SHP77 (cell line): ENCODE measurements at places on chromosomes 2 and 18.

GRCh38 chr18:6878556-6879297, 149.2 kb downstream of the ARHGAP28 start:
- DNase-seq = no peak

GRCh38 chr2:111202266-111203040, 81.7 kb downstream of the BCL2L11 start:
- DNase-seq = no peak

GRCh38 chr2:143452817-143453451, 323.7 kb downstream of the ARHGAP15 start:
- DNase-seq = no peak

DNA sequence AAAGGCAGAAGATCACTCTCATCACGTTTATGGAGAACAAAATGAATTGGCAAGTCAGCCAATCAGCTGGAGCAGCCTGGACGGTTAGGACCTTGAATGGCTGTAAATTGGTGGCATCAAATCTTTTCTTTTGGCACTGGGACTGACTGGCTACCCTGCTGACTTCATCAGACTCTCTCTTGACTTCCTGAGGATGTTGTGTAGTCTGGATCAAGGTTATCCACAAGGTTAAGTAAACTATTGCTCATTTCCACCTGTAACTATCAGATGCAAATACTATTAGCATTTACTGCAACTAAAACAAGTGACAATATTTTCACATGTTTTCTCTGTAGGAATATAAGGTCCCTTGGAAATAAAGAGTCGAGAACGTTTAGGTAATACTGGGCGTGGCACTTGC, 134.3 kb upstream of the RASGRP3 start:
- no peak for DNase-seq

DNA sequence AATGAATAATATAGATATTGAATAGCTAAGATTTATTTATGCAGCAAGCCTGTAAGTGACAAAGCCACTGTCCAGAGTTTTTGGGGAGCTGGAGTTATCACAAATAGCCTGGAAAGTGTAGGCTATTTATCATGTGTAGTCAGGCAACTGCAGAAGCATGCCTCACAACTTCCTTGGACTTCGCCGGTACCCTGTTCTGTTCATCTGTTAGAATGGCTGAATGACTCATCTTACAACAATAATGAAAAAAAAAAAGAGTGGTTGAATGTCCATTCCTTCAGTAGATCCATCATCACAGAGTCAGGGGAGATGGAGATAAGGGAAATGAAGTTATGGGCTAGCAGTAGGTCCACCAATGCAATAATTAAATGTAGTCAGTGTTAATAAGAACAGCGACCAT, 24.0 kb upstream of the ATP5MC3 start:
- no peak for DNase-seq

- DNase-seq = no peak
Observed at GRCh38 chr2:119231975-119232665, 8.5 kb downstream of the STEAP3 start.

DNA sequence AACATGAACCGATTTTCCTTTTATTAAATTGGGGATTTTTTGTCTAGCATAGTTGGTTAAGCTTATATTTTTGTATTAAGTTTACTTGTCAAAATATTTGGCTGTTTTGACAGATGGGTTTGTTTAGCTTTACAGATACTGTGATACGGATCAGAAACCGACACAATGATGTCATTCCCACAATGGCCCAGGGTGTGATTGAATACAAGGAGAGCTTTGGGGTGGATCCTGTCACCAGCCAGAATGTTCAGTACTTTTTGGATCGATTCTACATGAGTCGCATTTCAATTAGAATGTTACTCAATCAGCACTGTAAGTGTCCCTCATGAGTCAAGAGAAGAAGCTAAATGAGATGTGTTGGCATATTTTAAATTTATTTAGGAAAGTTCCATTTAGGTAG, 8.5 kb downstream of the PDK1 start:
- DNase-seq = no peak

DNA sequence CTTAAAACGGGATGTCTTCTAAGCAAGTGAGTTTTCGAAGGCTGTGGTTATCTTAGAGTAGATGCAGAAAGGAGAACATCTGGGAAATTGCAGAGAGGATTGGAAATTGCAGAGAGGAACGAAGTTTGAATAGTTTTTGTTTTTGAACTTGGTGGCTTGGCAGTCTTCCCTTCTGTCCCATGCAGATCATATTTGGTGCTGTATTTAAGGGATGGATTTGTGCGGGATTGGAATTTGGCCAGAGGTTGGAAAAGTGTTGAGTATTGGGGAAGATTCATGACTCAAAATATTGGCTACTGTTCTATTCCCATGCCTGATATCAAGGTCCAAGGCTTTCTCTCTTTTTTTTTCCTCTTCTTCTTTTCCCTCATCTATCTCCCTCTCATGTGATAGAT, 18.2 kb downstream of the PTPRM start:
- DNase-seq = no peak

GRCh38 chr2:64655873-64656272, 2.2 kb upstream of the SERTAD2 start:
- no peak for DNase-seq

GRCh38 chr2:149612122-149612521, 24.5 kb upstream of the MMADHC start:
- no peak for DNase-seq

DNA sequence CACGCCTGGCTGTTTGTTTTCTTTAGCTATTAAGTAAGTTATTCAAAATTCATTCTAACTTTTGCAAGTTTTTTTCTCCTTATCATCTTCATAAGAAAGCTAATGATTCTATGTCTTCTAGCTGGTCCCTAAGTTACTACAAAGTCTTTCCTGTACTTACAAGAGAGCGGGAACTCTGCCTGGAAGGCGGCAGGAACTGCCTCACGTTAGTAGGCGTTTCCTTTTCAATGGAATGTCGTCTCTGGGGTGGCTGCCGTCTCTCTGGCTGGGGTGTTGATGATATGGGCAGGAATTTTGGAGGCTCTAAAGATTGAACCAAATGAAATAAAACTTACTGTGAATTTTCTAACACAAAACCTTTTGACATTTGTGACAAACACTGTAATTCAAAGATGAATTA, 55.5 kb downstream of the PRELID3A start:
- no peak for DNase-seq

DNA sequence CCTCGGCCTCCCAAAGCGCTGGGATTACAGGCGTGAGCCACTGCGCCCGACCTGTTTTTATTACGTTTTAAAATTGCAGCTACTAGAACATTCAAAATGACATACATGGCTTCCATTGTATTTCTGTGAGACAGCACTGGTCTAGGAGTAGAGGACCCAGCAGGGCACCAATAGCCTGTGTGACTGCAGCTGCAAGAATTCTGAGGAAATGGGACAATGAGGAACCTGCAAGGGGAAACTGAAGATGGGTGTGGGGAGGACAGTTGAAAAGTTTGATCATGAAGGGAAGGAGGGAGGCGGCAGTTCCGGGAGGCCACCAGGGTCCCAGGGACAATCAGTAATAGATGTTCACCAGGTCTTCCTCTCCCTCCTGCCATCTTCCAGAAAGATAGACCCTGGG, 13.9 kb upstream of the DNPEP start:
- no peak for DNase-seq

- DNase-seq = no peak
Observed at GRCh38 chr2:200128296-200128695, 172.9 kb downstream of the MAIP1 start.

DNA sequence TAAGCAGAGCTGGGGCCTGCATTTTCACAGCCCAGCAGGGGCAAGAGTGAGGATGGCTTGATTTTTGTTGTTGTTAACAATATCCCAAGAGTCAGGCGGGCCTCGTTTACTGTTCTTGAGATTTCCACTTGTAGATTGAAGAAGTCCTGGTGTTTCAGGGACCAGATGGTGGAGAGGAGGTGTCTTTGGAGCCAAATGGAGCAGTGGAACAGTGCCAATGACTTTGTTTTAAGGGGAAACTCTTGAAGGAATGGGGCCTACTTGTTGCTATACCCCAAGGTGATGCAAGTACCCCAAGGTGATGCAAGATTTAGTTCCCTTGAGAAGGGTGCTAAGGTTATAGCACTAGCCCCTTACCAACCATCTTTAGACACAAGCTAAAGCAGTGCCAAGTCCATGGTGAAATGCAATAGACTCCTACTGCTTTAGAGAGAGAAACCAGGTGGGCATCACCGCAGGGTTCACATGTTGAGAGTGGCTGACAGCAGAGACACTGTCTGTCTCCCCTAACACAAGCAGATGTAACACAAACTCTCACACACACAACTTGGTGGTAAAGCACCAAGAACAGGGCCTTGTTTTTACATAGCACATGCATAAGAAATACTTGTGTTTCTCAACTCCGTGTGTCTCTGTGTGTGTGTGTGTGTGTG, 44.0 kb downstream of the HK2 start:
- no peak for DNase-seq

DNA sequence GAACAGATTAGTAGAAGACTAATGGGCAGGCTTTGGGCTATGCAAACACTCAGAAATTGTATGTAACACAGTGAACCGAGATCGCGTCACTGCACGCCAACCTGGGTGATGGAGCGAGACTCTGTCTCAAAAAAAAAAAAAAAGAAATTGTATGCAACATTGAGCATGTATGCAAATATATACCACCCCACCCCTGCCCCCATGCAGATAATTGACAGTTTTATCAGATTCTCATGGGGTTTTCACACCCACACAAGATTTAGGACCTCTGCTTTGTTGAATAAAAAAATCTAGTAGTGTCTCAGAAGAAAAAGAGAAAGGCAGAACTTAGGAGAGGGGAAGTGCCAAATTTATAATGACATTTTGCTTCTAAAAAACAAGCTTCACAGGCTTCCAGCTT, 131.6 kb upstream of the FN1 start:
- DNase-seq = peak; percentile 73

- DNase-seq = no peak
Observed at GRCh38 chr2:42881732-42882131, 89.3 kb upstream of the HAAO start.

GRCh38 chr2:237896956-237897355, 37.5 kb downstream of the RAMP1 start:
- no peak for DNase-seq

GRCh38 chr2:239758279-239758877, 266.8 kb downstream of the NDUFA10 start:
- no peak for DNase-seq

- no peak for DNase-seq
Observed at GRCh38 chr2:240527153-240527750, 30.5 kb downstream of the ANKMY1 start.

GRCh38 chr18:25990473-25990872, 99.9 kb downstream of the SS18 start:
- no peak for DNase-seq

- peak; percentile 55 for DNase-seq
Observed at GRCh38 chr2:2107627-2108026, 223.4 kb downstream of the MYT1L start.

- no peak for DNase-seq
Observed at GRCh38 chr2:135555311-135555710, 24.0 kb downstream of the R3HDM1 start.

GRCh38 chr2:228600265-228600664, 418.8 kb upstream of the SPHKAP start:
- no peak for DNase-seq

- DNase-seq = no peak
Observed at GRCh38 chr2:54619660-54620231, 103.7 kb upstream of the EML6 start.

GRCh38 chr18:4283746-4284291, 171.3 kb downstream of the DLGAP1 start:
- DNase-seq = no peak

DNA sequence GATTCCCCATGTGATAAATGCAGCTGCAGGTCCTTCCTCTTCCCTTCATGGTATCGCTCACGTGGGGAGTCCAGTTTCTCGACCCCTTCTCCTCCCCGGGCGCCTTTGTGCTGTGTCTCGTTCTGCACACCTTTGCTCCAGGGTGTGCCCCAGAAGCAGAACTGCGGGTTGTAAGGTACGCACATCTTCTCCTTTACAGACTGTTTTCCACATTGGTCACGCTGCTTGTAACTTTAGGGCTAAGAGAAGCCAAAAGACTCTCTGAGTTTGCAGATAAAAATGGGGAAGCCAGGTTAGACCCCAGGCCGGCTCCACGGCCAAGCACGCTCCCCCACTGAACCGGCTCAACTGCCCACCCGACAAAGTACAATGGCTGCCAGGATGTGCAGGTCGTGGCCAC, 45.9 kb upstream of the TFCP2L1 start:
- no peak for DNase-seq

DNA sequence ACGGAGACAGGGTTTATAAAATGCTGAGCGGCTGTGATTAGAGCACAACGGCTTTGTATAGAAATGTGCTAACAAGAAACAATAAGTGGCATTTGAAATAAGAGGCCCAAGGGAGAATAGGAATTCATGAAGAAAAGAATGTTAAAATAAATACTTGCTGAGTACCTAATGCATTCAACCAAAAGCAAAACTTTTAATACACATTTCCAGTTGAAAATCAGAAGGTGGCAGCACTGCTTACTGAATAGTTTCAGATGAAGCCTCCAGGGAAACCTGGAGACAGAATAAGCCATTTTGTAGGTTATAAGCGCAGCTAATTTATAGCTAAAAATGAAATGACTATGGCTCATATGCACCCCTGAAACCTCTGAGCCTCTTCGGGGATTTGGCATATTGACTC, 286.6 kb downstream of the DPP10 start:
- DNase-seq = peak; percentile 2

DNA sequence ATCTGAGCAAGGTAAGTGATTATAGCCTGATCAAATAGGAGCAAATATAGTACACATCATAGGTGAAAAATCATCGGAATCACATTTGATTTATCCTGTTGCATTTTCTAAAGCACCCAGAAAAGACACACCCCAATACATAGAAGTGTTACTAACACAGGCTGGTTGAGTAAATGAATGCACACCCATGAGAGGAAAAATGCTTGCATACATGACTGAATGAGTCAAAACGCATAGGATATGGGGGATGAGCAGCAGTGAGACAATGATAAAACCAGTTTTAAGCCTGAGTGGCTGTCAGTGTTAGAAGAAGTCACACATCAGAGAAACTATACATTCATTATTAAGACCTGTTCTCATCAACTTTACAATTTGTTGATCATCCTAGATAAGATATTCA, 449.6 kb upstream of the CDH20 start:
- DNase-seq = no peak

- DNase-seq = no peak
Observed at GRCh38 chr2:20188851-20189250, 36.1 kb downstream of the SDC1 start.

- no peak for DNase-seq
Observed at GRCh38 chr2:179441551-179441950, 176.9 kb upstream of the SESTD1 start.

- no peak for DNase-seq
Observed at GRCh38 chr2:239390546-239391285, 10.1 kb downstream of the HDAC4 start.

DNA sequence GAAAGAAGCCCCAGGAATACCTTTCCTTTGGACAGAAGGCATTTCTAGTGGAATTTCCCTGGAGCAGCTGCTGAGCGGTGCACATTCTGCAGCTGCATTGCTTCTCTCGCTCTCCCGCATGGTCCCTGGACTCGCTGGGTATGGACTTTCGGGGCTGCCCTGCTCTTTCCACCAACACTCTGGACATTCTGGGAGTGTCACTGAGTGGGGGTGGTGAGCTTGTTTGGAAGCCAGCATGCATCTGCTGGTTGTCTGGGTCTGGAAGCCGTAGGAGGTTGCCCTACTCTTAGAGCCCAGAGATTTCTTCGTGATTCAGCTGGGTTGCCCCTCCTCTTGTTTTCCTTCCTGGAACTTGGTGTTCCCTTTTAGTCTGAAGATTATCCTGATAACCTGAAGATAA, 52.6 kb downstream of the TWIST2 start:
- DNase-seq = no peak
